ENCODE measurements at places on chromosomes 16 and 17. TPM values are rescaled to one million over a fixed set of nuclear protein-coding genes. Genes with fewer than 3 reads are reported as not detected.

Gene NPTX1
- not detected for total RNA-seq

Gene ACADVL
- 185 TPM for total RNA-seq

Gene GLP2R
- total RNA-seq, result 1.4 TPM

Gene KRT36
- 0.05 TPM for total RNA-seq

Data from liver (tissue), 10 donors.